ENCODE measurements at places on chromosomes 1 and 21. TPM values are rescaled to one million over a fixed set of nuclear protein-coding genes. Genes with fewer than 3 reads are reported as not detected.

MX2 gene
- total RNA-seq, result 2.0 TPM

LRRC53 gene
- total RNA-seq, result not detected

CYP4A22 gene
- not detected for total RNA-seq

CELA2B gene
- not detected for total RNA-seq

CFHR2 gene
- not detected for total RNA-seq
